ENCODE measurements at places on chromosomes 1 and 21.

DNA sequence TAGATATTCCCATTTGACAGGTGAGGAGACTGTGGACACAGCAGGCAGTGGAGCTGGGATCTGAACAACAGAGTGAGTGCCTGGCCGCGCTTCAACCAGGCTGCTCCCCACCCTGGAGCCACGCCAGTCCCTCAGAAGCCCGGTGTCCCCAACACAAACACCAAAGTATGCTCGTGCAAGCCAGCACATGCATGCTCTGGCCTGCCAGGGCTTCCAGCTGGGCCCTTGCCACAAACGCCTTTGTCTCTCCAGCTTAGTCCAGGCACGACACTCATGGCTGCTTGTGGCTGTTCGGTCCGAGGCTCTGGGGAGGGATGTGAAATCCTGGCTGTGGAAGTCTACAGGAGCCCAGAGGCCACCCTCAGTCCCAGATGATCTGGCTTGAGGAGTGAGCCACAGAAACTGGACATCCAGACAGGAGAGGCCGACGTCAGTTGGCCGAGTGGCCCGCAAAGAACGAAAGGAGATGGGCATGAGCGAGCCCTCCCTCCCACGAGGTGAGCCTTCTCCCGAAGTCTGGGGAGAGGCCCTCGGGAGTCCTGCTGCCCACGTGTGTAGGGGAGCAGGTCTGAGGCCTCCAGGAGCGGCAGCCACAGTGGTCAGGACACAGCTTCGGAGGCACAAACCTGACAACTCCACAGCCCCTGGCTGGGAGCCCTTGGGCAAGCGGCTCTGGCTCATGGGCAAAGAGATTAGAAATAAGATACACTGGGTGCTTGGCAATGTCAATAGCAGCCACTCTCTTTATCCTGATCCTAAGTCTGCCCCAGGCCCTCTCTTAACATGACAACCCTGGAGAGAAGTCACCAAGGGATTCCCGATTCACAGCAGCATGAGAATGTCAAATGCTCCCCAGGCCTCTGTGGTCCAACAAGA, 117.1 kb upstream of the IFFO2 start:
- DNase-seq, result no peak

GRCh38 chr1:212235857-212236256, 49.4 kb upstream of the PPP2R5A start:
- no peak for DNase-seq

DNA sequence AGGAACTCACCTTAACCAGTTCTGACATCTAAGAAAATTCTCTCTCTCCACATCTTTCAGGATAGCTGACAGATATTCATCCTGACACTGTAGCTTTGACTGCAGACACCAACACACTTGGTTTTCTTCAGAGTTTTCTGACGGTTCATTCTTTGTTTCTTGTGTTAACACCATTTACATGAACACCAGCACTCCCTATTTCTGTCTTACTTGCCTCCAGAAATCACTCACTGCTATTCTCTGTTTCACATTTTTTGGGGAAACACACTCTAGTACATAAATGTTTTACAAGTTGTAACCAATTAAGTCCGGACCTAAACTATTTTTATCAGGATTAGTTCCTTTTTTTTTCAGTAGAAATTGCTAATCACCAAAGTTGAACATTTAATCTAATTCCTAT, 15.4 kb downstream of the FLVCR1 start:
- DNase-seq, result no peak

GRCh38 chr1:224751624-224752311, 135.7 kb downstream of the CNIH3 start:
- DNase-seq, result no peak

- DNase-seq, result no peak
These were observed 161.4 kb downstream of the MAGI3 start for GRCh38 chr1:113551728-113552127.

GRCh38 chr1:108679586-108680213, 12.4 kb upstream of the PRPF38B start:
- DNase-seq, result no peak
